ENCODE measurements at places on chromosomes 13 and 19. TPM values are rescaled to one million over a fixed set of nuclear protein-coding genes. Genes with fewer than 3 reads are reported as not detected.

The C1QTNF9B gene
- not detected for total RNA-seq

The PPAN gene
- 17.8 TPM for total RNA-seq

The SIAH3 gene
- not detected for total RNA-seq

The OR10H1 gene
- not detected for total RNA-seq

The FAM216B gene
- not detected for total RNA-seq

The SHANK1 gene
- 3.9 TPM for total RNA-seq

The ACTMAP gene
- 1.5 TPM for total RNA-seq

The MYH14 gene
- 0.39 TPM for total RNA-seq

The HSD17B14 gene
- total RNA-seq = 0.84 TPM

The NLRP7 gene
- total RNA-seq = not detected

The SPART gene
- total RNA-seq = 52.9 TPM

Data from RPMI7951 (cell line).